Fibroblast of gingiva (primary cell): ENCODE measurements at places on chromosomes 12 and 14.
A peak's percentile ranks its signal among the peaks of the same experiment; 100 is the strongest.

GRCh38 chr14:71113376-71113775 lies 206.1 kb downstream of the PCNX1 start:
- peak; percentile 11 for DNase-seq

DNA sequence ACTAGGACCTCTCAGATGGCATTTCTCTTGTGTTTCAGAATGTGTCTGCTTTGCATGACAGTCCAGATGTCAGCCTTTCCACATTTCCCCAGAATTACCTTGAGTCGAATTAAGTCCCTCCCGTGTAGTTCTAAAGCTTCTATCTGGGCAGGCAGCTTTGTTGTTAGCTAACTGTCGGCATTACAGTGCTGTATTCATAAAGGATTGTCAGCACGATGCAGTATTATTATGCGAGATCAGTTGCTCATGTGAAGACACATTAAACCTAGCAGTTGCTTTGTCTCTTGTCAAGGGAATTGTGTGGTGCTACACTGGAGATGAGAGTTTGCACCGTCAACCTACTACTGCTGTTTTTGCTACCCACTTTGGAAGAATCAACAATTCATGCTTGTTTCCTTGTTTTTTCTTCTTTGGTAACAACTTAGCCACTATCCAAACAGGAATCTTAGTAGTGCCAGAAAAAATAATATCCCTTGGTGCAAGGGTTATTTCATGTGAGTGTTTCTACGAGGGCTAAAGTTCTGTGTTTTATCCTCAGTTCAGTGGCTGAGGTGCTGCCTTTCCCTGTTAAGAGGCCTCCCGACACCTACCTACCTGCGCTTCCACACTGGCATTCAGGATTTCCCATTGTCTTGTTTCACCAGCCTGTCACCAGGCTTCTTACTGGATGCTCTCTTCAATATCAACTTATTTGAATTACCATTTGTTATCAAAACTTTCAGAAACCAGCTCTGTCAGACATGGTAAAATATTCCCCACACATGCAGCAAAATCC lies 297.9 kb upstream of the G2E3 start:
- no peak for DNase-seq

DNA sequence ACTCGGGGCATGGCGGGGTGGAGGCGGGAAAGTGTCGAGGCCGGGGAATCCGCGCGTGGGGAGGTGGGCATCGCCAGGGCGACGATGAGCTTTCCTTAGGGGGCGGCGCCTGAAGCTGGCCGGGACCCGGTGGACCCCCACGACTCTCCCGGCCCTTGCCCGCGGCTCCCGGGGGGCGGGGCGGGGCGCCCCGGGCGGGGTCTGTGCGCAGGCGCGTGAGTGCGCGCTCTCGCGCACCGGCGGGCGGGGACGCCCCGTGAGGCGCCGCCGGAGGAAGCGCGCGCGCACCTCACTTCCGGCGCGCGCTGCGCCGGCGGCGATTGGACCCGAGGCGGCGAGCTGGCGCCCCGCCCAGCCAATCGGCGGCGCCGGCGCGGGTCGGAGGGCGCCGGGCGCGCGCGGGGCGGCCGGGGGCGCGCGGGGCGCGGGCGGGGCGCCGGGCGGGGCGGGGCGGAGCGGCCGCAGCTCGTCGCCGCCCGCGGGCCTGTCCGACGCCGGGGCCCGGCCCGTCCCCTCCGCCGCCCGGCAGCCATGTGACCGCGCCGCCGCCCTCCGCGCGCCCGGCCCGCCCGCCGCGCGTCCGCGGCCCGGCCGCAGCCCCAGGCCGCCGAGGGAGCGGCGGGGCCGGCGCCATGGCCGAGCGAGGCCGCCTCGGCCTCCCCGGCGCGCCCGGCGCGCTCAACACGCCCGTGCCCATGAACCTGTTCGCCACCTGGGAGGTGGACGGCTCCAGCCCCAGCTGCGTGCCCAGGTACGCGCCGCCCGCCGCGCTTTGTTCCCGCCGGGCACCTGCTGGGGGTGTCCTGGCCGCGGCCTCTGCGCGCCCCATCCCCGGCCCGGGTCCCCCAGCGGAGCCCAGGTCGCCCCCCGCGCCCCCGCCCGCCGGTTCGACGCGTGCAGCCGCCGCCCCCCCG lies at the start of gene PACS2:
PACS2 (plus strand) TSS at position 462 of the 914 bp plus-strand sequence; CDS start at position 633, 171 bp downstream.
- peak; percentile 84 for DNase-seq

- peak; percentile 52 for DNase-seq
These were observed 96.3 kb downstream of the PTPN11 start for GRCh38 chr12:112514926-112515642.

DNA sequence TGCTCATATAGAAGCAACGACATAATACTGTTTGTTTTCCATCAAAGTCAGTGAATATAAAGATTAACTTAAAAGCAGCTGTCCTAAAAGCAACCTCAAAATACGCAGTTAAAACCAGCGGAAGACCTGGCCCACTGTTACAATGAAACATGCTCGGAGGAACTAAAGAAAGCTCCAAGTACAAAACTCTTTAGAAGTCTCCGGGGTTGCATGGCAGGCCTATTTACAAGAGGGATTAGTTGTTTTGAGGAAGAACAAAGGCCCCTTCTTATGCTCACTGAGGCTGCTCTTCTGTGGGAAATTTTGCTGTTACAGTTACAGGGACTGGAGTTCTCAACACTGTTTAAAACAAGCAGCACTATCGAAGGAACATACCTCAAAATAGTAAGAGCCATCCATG lies 75.9 kb upstream of the C12orf71 start:
- no peak for DNase-seq

DNA sequence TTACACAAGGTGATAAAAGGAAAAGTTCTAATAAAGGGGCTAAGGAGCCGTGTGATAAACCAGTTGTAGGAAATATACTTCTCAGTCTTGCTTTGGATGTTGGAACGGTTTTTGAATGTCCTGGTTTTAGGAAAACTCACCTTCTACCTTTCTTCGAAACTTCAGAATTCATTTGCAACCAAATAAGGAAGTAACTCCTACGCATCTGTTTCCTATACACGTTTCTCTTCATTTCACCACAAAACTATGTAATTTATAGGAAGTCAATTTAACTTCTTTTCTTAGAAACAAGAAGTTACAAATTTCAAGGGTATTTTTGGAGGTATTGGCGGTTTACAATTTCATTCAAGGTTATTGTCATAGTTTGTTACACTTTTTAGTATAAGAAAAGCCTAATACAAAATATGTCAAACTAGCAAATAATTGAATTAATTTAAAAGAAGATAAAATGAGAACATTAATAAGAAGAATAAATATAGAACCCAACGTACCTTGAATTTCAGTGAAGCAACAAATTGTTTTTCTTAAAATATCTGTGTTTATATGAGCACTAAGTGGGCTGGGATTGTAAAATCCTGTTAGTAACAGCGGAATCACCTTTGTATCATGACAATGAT lies 33.2 kb upstream of the CD69 start:
- no peak for DNase-seq

GRCh38 chr14:24870949-24871701 lies 178.8 kb downstream of the STXBP6 start:
- DNase-seq, result peak; percentile 12

- no peak for DNase-seq
These were observed 127.2 kb downstream of the SLC15A5 start for GRCh38 chr12:16150276-16150675.

DNA sequence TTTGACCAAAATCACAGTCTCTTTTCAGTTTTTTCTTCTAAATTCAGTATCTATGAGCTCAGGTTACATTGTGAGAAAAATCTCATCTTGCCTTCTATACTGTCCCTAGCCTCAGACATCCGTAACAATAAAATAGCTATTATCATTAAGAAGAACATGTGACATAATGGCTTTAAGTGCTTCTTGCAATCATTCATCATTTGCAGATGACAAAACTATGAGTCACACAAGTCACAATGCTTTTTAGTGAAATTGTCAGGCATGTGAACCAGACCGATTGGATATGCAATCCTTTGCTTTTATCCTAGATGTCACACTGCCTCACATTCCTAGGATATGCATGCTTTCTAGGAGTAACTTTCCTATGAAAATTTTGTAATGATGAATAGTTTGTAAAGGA lies 313.1 kb downstream of the SLC6A15 start:
- peak; percentile 48 for DNase-seq

DNA sequence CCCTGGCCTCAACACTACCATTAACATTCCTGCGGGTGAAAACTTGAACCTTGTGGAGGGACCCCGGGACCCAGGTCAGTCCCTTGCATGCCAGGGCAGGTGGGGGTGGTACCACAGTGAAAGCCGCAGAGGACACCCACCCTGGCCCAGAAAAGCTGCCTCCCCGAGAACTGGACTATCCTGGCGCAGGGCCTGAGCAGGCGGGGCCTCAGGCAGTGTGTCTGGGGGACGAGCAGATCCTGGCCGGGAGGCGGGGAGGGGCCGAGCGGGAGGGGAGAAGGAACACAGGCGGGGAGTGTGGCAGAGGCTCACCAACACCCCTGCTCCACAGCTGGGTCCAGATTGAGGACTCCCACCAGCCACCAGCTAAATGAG lies 10.0 kb downstream of the AHNAK2 start:
- no peak for DNase-seq

DNA sequence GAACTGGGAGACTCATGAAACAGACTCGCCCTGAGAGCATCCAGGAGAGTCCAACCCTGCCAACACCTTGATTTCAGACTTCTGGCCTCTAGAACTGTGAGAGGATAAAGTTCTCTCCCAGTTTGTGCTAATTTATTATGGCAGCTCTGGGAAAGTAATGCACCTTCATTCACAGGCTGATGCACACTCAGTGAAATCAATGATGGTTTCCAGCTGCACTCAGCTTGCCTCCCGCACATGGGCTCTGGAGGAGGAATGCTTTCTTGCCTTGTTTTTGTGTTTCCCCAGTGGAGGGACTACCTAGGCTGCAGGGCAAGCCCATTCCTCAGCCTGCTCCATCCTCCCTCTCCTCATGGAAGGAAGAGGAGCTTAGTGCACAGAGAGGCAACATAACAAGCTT lies 45.7 kb downstream of the TMEM132C start:
- DNase-seq, result no peak

DNA sequence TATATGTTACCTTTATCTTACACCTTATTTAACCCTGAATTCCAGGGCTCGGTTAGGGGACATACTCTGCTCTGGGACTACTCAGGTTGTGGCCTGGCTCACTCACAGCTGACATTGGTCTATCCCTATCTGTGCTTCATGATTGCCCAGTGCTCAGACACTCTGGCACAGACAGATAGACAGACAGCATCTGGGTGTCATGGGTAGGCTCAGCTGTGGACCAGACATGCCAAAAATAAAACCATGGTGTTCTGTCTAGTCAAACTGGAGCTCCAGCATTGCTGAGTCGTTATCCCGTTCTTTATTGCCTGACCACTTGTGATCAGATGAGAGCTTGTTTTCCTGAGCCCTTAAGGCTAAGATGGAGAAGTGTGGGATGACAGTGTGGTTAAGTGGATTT lies 29.0 kb downstream of the FBXW8 start:
- no peak for DNase-seq

DNA sequence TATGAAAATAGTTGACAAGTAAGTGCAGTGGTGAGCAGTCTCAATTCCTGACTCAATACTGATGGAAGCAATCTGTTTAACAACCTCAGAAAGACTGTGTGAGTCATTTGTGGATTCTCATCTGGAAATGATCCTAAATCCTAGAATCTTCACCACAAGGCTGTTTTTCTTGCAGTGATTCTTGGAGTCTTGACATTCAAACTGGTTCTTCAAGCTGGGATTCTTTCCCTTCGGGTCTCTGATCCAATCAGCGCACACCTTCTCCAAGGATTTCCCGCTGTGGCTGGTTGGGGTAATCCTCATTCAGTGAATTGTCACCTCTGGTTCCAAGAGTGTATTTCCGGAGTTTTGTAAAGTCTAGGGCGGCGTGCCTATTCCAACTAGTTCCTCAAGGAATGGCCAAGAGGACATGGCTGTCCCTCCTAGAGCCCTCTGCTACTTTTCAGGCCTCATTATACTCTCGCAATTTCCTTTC lies 37.7 kb upstream of the FOXJ2 start:
- peak; percentile 82 for DNase-seq

DNA sequence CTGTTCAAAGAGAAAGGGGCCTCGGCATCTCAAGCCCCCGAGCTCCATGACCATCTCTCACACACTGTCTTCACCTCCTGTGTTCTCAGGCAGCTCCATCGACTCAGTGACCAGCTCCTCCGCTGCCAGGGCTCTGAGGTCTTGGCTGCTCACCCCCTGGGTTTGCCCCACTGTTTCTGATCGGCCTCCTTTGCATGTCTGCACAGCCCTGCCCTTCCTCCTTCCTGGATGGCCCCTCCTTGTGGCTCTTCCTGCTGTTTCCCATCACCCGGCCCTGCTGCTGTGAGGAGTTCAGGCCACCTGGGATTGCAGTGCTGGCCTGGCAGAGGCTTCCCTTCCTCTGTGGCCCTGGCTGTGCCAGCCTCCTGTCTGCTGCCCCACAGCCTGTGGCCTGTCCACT lies 38.1 kb upstream of the PIWIL1 start:
- DNase-seq, result no peak

DNA sequence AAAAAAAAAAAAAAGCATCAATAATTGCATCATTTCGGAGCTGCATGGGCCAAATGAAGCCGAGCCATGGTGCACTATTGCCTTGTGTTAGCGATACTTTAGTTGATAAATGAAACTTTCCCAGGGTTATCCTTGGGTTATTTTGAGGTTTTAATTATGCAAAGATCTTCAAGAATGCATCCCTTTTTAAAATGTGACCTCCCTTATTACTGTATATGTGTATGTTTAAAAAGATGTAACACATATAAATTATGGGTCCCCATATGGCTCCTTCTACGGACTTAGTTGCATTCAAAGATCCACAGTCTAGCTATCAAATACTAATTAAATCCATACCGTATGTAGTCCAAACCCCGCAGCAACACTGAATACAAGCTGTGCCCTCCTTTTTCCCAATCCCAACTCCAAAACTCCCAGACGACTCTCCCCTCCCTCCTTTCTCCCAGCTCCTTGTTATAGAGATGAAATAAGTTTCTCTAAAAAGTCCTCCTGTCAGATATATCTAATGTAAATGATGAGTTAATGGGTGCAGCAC lies 129.3 kb upstream of the MAP1LC3B2 start:
- DNase-seq, result no peak

DNA sequence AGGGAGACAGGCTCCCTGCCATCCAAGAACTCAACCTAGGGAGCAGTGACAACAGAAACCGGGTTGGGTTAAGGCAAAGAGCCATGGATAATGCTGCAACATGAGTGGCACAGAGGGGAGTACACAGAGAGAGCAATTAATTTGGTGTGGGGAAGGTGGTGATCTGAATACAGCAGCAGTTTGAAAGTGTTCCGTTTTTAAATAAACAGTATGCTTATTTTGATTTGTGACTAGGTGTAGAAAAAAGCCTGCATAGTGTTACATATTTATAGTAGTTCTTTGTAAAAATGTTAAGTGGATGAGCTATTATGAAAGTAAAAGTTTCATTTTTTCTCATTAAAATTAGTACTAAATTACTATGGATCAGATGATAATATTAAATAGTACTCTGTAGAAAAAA lies 8.7 kb downstream of the AKAP5 start:
- DNase-seq, result no peak

- DNase-seq, result no peak
These were observed 106.2 kb downstream of the IGF1 start for GRCh38 chr12:102374190-102374589.

- no peak for DNase-seq
These were observed 84.9 kb downstream of the DUSP6 start for GRCh38 chr12:89267404-89267803.

- no peak for DNase-seq
These were observed 18.6 kb downstream of the DUSP6 start for GRCh38 chr12:89333564-89334252.

GRCh38 chr12:54390668-54391551 lies 6.4 kb upstream of the ZNF385A start:
- DNase-seq, result no peak

GRCh38 chr14:29749327-29749726 lies 178.3 kb downstream of the PRKD1 start:
- peak; percentile 15 for DNase-seq
